Activated CD4-positive, alpha-beta T cell treated with anti-CD3 and anti-CD28 coated beads for 36 hours (primary cell): ENCODE measurements at places on chromosomes 7 and 10. TPM values are rescaled to one million over a fixed set of nuclear protein-coding genes. Genes with fewer than 3 reads are reported as not detected.

DNA sequence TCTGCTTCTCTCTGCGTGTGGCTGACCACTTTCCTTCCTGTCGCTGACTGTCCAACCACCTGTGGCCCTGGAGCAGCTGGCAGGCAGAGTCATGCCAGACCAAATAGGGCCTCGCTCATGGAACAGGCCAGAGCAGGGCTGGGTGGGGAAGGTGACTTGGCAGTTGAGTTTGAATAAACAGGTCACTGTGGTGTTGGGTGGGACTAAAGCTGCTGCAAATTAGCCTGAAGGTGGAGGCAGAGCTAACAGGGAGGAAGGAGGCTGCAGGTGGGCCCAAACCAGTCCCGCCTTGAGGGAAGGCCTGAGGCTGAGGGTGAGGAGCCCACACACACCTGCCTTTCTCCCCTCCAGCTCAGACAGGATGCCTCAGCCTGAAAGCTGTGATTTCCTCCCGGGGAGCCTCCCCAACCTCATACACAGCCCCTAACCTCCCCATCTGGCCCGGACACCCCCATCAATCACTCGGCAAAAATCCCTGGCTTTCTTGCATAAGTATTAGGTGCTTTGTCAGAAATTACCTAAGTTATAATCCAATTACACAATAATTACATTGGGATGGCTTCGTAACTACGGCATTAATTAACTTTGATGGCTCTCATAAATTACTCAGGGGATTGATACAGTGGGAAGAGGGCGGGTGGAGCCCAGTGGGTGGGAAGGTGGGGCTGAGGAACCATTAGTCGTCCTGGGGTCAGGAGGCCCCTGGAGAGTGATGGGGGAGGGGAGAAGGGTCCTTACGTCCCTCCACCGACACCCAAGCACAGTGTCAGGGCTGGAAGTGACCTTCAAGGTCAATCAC is 97.7 kb upstream of the PCBD1 start:
- no peak overlapping the region for H3K27ac ChIP-seq
- H3K27me3 ChIP-seq: no peaks in the 10 kb centered on the region
- no peak overlapping the region for H3K4me3 ChIP-seq

DNA sequence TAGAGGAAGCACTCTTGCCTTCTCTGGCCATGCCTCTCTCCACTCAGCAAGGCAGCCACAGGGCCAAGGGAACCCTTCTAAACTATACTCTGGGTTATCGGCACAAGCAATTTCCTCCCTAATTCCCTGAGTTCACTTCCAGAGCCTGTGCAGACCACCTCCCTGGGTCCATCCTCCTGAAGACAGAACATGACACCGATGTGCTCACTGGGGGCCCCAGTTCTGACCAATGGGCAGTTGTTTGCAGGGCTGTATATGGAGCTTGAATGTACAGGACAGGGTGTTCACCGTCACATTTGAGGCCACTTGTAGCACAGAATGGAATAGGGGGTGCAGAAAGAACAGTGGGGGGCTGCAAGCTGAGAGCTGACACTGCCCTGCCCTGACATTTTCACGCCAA is 77.7 kb downstream of the TFEC start:
- no peaks in the 10 kb centered on the region for H3K27me3 ChIP-seq
- H3K4me1 ChIP-seq: no peaks in the 10 kb centered on the region
- no peaks in the 10 kb centered on the region for H3K36me3 ChIP-seq
- no peak for DNase-seq
- H3K27ac ChIP-seq: no peak overlapping the region

- H3K4me3 ChIP-seq: no peak overlapping the region
- DNase-seq: no peak
- no peaks in the 10 kb centered on the region for H3K36me3 ChIP-seq
- H3K4me1 ChIP-seq: no peaks in the 10 kb centered on the region
These were observed 73.4 kb downstream of the GPR141 start for GRCh38 chr7:37756797-37757551.

DNA sequence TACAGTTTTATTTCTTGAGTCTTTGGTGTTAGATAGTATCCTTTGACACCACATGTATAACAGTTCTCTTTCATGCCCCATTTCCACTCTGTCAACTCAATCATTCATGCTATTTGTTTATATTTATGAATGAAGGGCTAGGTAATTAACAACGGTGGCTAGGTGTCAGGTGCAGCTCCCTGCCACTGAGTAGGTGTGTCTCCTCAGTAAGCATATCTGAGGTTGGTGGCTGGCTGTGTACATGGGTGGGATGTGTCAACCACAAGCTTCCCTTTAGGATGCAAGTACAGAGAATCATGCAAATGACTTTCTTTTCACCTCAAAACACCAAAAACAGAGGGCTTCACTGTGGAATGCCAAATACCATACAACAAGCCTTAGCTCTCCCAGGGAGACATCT is 83.4 kb downstream of the ZNF365 start:
- H3K36me3 ChIP-seq: no peaks in the 10 kb centered on the region
- H3K4me3 ChIP-seq: no peak overlapping the region
- H3K4me1 ChIP-seq: peaks cover 3% of the 10 kb centered on the region
- H3K27ac ChIP-seq: no peak overlapping the region
- H3K27me3 ChIP-seq: peaks cover 3% of the 10 kb centered on the region

- no peaks in the 10 kb centered on the region for H3K4me1 ChIP-seq
- no peaks in the 10 kb centered on the region for H3K36me3 ChIP-seq
- no peak overlapping the region for H3K27ac ChIP-seq
- no peak for DNase-seq
- peaks cover 10% of the 10 kb centered on the region for H3K27me3 ChIP-seq
- H3K4me3 ChIP-seq: no peak overlapping the region
These were observed 56.7 kb downstream of the DDC start for GRCh38 chr7:50508471-50508943.

DNA sequence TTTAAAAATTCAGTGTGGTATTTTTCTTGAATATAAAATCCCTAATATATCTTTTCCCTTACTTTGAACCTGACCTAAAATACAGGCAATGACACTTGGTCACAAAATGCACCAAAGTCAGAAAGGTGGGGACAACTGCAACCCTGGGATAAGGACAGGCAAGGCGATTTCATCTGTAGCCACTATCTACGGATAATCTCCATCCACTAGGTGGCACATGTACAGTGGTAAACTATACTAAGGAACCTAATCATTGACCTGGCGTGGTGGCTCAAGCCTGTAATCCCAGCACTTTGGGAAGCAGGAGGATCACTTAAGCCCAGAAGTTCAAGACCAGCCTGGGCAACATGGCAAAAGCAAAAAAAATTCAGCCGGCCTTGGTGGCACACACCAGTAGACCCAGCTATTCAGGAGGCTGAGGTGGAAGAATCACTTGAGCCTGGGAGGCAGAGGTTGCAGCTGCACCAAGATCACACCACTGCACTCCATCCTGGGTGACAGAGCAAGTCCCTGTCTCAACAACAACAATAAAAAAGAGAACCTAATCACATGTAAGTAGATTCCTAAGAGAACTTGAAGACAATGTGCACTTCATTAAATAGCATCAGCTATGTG is 98.9 kb downstream of the KMT2C start:
- DNase-seq: peak; percentile 16
- H3K27me3 ChIP-seq: no peaks in the 10 kb centered on the region
- peaks cover 51% of the 10 kb centered on the region for H3K4me1 ChIP-seq
- peaks cover 5% of the 10 kb centered on the region for H3K36me3 ChIP-seq
- no peak overlapping the region for H3K4me3 ChIP-seq

The TMEM213 gene
- total RNA-seq: not detected

- H3K27me3 ChIP-seq: peaks cover 12% of the 10 kb centered on the region
- no peak overlapping the region for H3K27ac ChIP-seq
- DNase-seq: no peak
- H3K4me1 ChIP-seq: peaks cover 4% of the 10 kb centered on the region
These were observed 370.2 kb downstream of the PHF14 start for GRCh38 chr7:11343818-11344413.

DNA sequence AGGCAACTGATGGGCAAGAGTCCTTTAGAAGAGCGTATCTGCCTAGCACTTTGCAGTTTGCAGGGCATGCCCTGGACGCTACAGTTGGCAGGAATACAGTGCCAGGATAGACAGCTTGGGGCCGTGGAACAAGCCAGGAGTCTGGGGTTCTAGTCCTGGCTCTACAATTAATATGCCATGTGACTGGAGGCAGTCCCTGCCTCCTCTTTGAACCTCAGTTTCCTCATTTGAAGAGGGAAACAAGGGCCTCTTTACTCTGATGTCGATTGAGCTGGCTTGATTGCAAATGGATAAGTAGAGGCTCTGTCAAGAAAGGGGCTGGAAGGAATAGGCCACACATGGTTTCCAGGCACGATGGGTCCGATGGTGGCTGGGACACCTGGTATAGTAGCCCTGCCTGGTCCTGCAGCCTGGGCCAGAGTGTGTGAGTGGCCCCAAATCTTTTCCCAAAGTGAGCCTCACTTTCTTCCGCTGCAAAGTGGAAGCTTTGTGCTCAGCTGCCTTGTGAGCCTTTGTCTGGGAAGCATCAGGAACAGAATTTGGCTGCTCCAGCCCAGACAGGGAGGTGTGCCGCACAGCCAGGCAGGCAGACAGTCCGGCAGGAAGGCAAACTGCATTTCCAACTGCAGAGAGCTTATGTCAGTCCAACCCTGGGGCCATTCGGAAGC is 111.4 kb upstream of the PPIF start:
- no peak overlapping the region for H3K27ac ChIP-seq
- H3K4me3 ChIP-seq: no peak overlapping the region
- H3K36me3 ChIP-seq: no peaks in the 10 kb centered on the region

DNA sequence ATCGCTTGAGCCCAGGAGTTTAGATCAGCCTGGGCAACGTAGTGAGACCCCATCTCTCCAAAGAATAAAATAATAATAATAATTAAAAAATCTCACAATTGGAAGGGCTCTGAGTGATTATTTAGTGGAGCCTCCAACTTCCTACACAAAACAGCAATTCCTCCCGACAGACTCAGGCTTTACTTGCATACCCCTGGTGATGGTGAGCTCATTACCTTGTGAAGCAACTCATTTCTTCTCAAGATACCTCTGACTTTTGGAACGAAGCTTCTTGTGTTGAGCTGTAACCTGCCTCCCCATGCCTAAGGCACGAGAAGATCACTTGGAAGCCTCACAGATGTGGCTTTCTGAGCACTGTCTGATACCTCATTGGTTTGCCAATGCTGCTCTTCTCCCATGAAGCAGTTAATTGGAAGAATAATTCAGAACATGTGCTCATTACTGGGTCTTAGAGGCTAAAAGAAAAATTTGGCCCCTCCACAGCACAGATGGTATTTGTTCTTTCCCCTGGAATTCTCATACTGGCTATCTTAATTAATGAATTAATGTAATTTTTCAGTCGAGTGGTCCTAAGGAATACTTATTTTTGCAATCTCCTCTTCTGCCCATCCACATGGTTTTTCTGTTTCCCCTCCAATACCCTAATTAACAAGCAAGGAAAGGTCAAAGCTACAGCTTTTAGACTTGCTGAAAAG is 769.0 kb downstream of the TYW1 start:
- no peaks in the 10 kb centered on the region for H3K4me1 ChIP-seq
- no peaks in the 10 kb centered on the region for H3K36me3 ChIP-seq
- H3K27me3 ChIP-seq: no peaks in the 10 kb centered on the region
- no peak for DNase-seq
- H3K4me3 ChIP-seq: no peak overlapping the region
- H3K27ac ChIP-seq: no peak overlapping the region

DNA sequence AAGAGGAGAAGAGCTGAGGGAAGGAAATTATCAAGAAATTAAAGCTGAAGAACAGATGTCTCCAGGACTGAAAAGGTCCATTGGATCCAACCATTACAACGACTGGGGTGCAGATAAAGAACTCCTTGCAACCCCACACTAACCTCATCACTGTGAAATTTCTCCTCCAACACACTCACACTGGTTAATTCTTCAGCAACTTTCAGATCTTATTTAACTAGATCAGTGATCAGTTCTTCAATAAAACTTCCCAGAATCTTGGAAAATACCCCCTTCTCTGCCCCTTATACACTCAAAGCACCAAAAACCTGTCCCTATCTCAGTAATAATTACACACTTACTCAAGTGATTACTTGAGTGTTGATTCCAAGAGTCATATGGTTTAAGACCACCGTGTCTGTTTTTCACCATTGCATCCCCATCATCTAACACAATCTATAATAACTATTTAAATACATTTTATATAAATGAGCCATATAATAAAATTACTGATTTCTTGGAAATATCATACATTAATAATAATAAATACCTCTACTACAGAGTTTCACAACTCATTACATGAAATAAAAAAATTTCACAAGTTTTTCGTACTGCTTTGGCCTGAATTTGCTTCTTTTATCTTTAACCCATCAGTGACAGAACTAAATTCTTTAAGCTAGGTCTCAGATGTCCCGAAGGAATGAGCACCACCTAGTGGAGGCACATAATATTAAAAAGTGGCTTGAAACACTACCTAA is 123.7 kb downstream of the MPP7 start:
- H3K36me3 ChIP-seq: peaks cover 3% of the 10 kb centered on the region
- H3K4me1 ChIP-seq: peaks cover 36% of the 10 kb centered on the region
- H3K27ac ChIP-seq: peak overlapping the region; percentile 97
- DNase-seq: peak; percentile 51
- peak overlapping the region; percentile 43 for H3K4me3 ChIP-seq
- H3K27me3 ChIP-seq: no peaks in the 10 kb centered on the region

- peak overlapping the region; percentile 39 for H3K27ac ChIP-seq
- H3K4me1 ChIP-seq: peaks cover 38% of the 10 kb centered on the region
- no peaks in the 10 kb centered on the region for H3K27me3 ChIP-seq
- H3K36me3 ChIP-seq: no peaks in the 10 kb centered on the region
- no peak for DNase-seq
These were observed 12.3 kb downstream of the DDIT4 start for GRCh38 chr10:72285972-72286521.

- DNase-seq: no peak
- no peaks in the 10 kb centered on the region for H3K36me3 ChIP-seq
- H3K27me3 ChIP-seq: no peaks in the 10 kb centered on the region
- H3K27ac ChIP-seq: no peak overlapping the region
- H3K4me3 ChIP-seq: no peak overlapping the region
These were observed 1087.0 kb upstream of the AUTS2 start for GRCh38 chr7:68511281-68511680.

The TRAPPC14 gene
- total RNA-seq: 15.0 TPM

DNA sequence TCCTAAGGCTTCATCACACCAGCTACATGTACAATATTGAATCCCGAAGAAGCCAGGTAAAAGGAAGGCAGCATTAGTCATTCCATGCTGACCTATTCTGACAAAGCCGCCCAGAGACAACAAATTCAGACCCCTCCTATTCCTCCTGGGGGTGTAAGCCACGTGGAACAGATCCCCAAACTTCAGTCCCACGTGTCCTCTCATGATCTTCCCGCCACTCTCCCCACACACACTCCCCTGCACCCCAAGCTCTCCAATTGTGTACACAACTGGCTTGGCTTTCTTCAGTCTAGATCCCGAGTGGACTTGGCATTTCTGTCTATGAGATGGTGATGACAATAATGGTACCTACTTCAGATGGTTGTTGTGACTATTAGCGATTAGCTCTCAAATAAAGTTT is 8.6 kb downstream of the PDE6C start:
- H3K4me3 ChIP-seq: no peak overlapping the region
- H3K27ac ChIP-seq: no peak overlapping the region
- no peaks in the 10 kb centered on the region for H3K36me3 ChIP-seq
- peaks cover 3% of the 10 kb centered on the region for H3K27me3 ChIP-seq
- no peaks in the 10 kb centered on the region for H3K4me1 ChIP-seq
- no peak for DNase-seq

GRCh38 chr10:125868372-125868975 is 12.6 kb downstream of the DHX32 start:
- H3K36me3 ChIP-seq: no peaks in the 10 kb centered on the region
- H3K27ac ChIP-seq: no peak overlapping the region
- no peak overlapping the region for H3K4me3 ChIP-seq
- DNase-seq: peak; percentile 10
- no peaks in the 10 kb centered on the region for H3K27me3 ChIP-seq
